ENCODE measurements at places on chromosomes 12 and 14.

DNA sequence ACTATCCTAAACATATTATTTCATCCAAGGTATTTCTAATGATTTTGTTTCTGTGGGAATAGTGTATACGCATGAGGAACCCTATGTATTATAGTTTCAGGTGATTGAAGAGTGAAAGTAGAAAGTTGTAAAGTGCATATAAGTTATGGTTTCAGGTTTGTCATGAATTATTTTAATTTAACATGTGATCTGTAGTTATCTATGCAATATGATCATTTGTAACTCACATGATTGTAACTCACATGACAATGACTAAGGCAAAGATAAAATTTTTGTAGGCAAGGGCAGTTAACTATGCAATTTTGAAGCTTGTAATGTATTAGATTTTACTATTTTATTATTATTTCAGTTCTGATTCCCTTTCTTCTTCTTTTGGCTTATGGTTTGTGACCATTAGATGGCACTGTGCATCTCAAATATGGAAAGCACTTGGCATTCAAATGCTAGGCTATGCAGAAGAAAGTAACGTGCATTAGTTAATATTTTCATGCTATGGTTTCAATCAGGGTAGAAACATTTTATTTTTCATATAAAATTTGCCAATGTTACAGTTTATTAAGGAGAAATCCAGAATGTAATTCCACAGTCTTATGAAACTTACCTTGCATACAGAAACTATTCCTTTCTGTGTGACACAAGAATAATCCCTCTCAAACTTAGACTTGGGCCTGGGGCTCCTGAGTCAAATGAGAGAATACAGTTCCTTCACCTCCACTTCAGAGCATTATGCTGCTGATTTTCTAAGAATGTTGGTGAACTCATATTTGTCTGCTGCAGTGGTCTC is 15.8 kb upstream of the TMEM30B start:
- peak; percentile 39 for DNase-seq

- DNase-seq = no peak
Observed at GRCh38 chr12:84702001-84702400, 210.6 kb downstream of the SLC6A15 start.

DNA sequence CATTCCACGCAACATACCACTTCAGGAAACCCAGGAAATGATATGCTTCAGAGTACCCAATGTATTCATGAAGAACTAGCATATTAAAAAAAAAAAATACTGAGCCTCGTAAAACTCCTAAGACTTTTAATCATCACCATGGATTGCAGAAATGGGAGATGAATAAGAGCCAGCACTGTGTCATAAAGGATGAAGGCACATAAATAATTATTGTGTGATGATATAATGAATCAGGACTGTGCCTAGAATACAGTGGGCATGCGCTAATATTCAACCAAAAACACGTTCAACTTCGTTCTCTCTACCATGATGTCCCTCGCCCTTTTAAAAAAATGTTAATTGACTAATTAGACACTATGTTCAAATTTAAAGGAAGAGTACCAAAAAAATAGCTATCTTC is 68.7 kb downstream of the CIT start:
- DNase-seq = no peak

GRCh38 chr12:92065018-92065499 is 80.6 kb downstream of the BTG1 start:
- no peak for DNase-seq

DNA sequence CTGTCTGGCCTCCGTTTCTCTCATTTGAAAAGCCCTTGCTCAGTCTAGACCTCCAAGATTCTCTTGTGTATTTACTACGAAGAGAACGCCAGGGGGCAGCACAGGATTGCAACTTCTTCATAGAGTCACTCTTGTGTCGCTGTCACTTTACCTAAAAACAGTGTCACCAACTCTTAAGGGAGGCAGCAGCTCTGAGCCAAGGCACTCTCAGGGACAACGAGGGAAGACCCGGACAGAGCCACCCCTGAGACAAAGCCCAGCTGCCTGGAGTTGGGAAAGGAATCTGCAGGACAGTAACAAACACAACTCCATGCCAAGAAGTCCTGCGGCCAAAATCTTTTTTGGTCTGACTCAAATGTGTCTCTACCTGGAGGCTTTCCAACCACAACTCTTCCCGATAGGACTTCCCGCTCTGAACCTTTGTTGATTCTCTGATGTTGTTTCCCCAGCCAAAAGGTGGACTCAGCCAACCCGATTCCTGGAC is 9.6 kb upstream of the RPAP3 start:
- peak; percentile 89 for DNase-seq

GRCh38 chr12:5777451-5777850 is 167.6 kb downstream of the ANO2 start:
- DNase-seq = no peak

- no peak for DNase-seq
Observed at GRCh38 chr14:32054536-32054935, 22.6 kb upstream of the ARHGAP5 start.

GRCh38 chr12:64860446-64860998 is 36.1 kb downstream of the TBC1D30 start:
- no peak for DNase-seq

DNA sequence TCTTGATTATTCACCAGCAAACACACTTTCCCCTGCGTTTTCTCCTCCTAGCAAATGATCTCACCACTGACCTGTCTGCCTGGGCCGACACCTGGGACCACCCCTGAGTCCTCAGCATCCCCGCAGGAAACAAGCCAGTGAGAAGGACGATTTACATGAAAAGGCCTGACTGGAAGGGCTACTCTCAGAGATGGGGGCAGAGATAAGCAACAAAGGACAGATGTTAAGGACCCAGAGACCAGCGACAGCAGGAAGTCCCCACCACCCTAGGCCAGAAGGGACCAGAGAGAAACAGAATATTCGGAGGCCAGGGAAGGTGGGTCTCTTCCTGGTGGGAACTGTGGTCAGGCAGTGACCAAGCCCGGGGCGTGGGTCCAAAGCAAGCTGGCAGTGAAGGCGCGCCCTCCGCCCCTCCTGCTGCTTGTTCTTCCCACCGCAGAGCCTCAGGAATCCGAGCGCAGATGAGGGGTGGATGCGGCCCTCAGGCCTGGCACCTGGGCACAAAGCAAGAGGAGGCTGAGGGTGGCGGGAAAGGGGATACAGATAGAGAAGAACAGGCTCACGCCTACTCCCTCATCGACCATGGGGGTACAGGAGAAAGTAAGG is 55.8 kb downstream of the STX2 start:
- peak; percentile 13 for DNase-seq

DNA sequence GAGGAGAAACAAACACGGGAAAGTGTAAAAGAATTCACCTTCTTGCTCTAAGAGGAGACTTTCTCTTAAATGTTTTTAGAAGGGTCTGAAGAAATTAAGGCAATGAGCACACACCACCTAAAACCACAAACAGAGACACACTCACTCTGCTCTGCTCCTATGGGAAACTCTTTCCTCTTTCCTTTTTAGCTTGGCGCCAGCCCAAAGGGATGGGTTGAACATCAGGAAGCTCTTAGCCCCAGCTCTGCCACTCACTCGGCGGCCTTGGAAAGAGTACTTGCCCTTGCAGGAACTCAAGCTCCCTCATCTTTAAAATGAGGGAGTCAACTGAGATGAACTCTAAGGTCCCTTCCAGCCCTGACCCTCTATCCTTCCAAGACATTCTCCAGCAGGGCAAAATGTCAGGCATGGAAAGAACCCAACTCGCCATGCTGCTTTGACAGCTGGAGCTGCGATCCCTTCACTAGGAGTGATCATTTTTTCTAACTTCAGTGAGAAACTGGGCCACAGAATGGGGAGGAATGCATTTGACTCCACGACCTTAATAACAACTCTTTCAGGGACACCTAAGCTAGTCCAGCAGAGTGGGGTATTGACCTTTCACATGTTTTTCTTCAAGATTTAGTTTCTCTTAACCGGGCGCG is 980 bp upstream of the RNASE8 start:
- DNase-seq = no peak

DNA sequence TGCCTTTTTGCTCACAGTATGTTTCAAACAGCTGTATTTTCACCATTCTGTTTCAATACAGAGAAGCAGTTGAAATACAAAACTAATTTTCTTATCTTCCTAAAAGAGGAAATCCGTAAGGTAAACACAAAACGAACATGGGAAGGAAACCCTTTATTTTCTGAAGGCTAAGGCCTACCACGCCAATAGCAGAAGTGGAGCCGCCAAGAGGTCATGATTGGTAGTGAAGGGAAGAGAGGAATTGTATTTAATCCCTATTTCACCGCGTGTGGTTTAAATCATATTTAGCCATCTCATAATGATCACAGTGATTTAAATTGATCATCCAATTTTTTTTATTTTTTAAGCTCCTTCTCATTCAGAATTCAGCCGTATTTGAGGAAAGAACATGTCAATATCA is 398.2 kb downstream of the PRKD1 start:
- peak; percentile 53 for DNase-seq

- peak; percentile 45 for DNase-seq
Observed at GRCh38 chr12:578748-579419, 84.4 kb downstream of the NINJ2 start.

- no peak for DNase-seq
Observed at GRCh38 chr14:84819528-84819927, 710.4 kb upstream of the FLRT2 start.

DNA sequence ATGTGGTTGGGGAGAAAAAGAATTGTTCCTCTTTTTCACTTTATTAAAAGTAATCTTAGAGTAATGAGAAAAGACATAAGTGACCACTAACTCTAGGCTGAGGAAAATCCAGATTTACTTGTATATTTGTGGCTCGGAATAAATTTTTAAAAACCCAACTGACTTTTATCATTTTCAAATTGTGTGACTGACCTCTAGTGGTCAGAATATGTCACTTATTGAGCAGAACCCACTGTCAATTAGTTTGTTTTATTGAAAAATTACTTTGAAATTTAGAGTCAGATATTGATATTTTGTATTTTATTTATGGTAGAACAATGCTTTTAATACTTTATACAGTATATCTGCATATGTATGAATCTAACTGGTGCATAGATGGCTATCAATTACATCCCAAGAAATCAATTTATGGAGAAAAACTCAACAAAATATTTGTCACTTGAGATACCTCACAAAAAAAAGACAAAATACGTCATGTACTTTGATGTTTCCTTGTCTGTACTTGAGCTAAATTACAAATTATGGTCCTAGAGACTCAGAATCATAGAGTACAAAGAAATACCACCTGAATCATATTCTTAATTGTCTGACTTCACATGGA is 229.4 kb downstream of the CNTN1 start:
- peak; percentile 12 for DNase-seq

DNA sequence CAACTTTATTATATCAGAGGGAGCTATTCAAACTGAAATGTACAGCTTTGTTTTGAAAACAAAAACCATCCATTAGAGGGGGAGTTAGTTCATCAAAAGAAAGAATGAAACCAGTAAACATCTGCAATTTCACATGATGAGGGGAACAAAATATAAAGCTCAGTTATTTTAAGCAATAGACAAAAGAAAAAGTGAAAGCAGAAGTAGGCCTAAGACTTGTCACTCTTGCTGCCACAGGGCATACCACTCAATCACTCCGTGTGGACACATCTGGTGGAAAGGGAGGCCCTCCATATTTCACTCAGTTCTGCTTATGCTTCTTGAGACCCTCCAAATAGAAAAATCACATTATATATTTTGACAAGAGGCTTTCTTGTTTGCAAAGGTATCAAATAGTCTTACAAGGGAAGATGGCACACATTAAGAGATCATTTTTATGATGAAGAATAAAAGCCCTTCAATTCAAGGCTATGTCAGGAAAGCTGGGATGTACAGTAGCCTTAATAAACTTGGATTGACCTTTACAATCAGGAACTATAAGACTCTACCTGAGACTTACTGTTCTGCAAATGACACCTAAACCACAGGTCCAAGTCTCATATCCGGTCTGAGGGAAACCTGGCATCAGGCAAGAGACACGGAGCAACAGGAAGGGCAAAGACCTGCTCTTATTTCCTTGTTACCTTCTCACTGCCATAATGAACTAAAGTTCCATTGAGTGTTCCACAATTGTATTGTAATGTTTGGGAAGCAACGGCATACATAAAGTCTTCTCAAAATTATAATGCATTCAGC is 222.5 kb upstream of the GRIP1 start:
- no peak for DNase-seq

DNA sequence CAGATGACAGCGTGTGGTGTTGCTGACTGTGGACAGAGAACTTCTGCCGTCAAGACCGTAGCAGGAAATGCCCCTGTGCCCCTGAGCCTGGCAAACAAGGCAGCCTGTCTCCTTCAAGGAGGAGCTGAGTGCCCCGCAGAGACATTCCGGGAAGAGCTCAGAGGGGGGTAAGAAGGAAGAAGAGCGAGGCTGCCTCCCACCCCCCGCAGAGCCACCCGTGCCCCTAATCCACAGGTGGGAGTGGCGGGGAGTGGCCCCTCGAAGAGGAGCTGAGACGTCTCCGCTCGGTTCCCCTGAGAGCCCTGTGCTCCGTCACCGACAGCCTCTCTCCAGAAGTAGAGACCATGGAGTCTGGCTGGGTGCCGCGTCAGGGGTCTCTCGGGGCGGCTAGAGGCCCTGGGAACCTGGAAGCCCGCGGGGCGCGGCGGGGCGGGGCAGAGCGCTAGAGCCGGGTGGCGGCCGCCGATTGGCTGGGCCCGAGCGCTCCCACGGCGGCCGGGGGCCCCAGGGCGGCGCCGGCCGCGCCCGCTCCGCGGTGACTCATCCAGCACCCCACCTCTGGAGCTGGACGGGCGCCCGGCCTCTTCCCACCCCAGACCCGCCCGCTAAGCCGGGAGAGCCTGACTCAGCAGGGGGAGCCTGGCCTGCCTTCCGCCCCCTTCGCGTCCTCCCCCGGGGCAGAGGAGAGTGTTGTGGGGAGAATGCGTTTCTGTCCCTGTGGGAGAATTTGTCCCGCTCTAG is 25.2 kb upstream of the KRT78 start:
- DNase-seq = no peak

- DNase-seq = no peak
Observed at GRCh38 chr14:103100281-103101121, 6.0 kb downstream of the EXOC3L4 start.

DNA sequence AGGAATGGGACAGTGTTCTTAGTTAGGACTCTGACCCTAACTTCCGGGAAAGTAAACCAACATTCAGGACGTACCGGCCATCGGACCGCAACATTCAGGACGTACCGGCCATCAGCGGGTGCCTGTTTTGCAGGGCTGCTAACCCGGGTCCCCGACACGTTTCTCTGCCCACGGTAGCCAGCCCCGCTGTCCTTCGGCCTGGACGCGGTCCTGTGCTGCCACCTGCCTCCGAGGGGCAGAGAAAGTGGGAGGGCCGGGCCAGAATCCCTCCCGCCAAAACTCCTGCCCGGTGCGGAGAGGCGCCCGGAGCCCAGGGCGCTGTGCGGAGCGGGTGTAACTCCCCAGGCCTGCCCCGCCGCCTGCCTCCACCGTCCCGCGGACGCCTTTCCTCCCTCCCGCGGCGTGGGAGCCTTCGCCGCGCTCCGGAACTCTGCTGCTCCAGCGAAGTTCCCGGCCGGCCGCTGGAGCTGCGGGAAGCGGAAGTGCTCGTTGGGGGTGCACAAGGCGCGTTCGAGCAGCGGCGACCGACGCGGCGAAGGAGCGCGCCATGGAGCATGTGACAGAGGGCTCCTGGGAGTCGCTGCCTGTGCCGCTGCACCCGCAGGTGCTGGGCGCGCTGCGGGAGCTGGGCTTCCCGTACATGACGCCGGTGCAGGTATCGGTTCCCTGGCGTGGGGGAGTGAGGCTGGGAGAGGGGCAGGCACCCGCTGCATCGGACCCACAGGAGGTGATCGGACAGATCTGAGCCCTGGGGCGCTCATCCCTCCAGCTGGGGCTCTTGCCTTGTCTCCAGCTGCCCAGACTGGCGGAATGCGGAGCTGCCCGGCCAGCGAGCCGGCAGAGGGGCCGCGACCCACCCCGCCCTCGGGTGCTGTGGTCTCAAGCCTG is at the start of gene DDX55:
DDX55 (plus strand) TSS at position 498 of the 888 bp plus-strand sequence; CDS start at position 548, 50 bp downstream.
- DNase-seq = peak; percentile 88

- peak; percentile 78 for DNase-seq
Observed at GRCh38 chr12:13233830-13234641, 37.5 kb downstream of the EMP1 start.
